Activated CD4-positive, alpha-beta memory T cell treated with anti-CD3 and anti-CD28 coated beads, Interleukin-2, amount 10 ng/mL, durations not matched to agents 7 days and 5 days (primary cell): ENCODE measurements at places on chromosomes 13 and 19. TPM values are rescaled to one million over a fixed set of nuclear protein-coding genes. Genes with fewer than 3 reads are reported as not detected.

The FGF21 gene
- total RNA-seq: not detected

The UBXN6 gene
- 50.1 TPM for total RNA-seq

The PALM3 gene
- total RNA-seq: not detected

The RUVBL2 gene
- 80.1 TPM for total RNA-seq

The RUBCNL gene
- total RNA-seq: not detected

The CBY2 gene
- not detected for total RNA-seq

The ZNF443 gene
- 5.2 TPM for total RNA-seq

The IQCN gene
- total RNA-seq: 1.7 TPM

The COL4A2 gene
- total RNA-seq: not detected

The CYP4F12 gene
- total RNA-seq: not detected

The C19orf38 gene
- total RNA-seq: 1.1 TPM

The GCDH gene
- 25.1 TPM for total RNA-seq

The FAM124A gene
- 0.10 TPM for total RNA-seq

The COX6B2 gene
- total RNA-seq: 0.83 TPM

The ZNF846 gene
- 6.5 TPM for total RNA-seq

The OR7A5 gene
- total RNA-seq: not detected

The C1QTNF9 gene
- total RNA-seq: not detected

The NLRP7 gene
- not detected for total RNA-seq

The SLC5A5 gene
- 1.7 TPM for total RNA-seq

The SHC2 gene
- not detected for total RNA-seq

The SIGLEC5 gene
- not detected for total RNA-seq

The CYSLTR2 gene
- 3.9 TPM for total RNA-seq

The ZNF723 gene
- total RNA-seq: not detected

The CD79A gene
- total RNA-seq: 0.35 TPM

The FXYD3 gene
- not detected for total RNA-seq

The FCER2 gene
- total RNA-seq: 0.95 TPM

The PDE4A gene
- 58.1 TPM for total RNA-seq

The TMEM145 gene
- total RNA-seq: 0.23 TPM

The TNFSF9 gene
- total RNA-seq: 5.7 TPM

The GNA15 gene
- total RNA-seq: 140 TPM

The RDH8 gene
- total RNA-seq: not detected

The CACNG6 gene
- total RNA-seq: not detected

The NLRP11 gene
- total RNA-seq: not detected

The PGLYRP1 gene
- total RNA-seq: not detected

The ZNF829 gene
- total RNA-seq: 4.3 TPM

The PNMA8A gene
- total RNA-seq: not detected

The FBN3 gene
- total RNA-seq: not detected

The LRRC63 gene
- 1.1 TPM for total RNA-seq

The GRK1 gene
- total RNA-seq: not detected

The ZNF439 gene
- 3.0 TPM for total RNA-seq

The CD70 gene
- total RNA-seq: 64.1 TPM

The ALOX5AP gene
- total RNA-seq: 238 TPM

The NKPD1 gene
- total RNA-seq: 0.10 TPM

The SPC24 gene
- total RNA-seq: 68.2 TPM

The PINLYP gene
- 3.7 TPM for total RNA-seq

The AZU1 gene
- total RNA-seq: not detected

The MARK4 gene
- total RNA-seq: 26.9 TPM

The PGLYRP2 gene
- 0.08 TPM for total RNA-seq

The PLIN4 gene
- not detected for total RNA-seq
